ENCODE measurements at places on chromosomes 11 and 22.

GRCh38 chr11:117039900-117040299 lies 58.3 kb downstream of the SIK3 start:
- DNase-seq: peak; percentile 20

DNA sequence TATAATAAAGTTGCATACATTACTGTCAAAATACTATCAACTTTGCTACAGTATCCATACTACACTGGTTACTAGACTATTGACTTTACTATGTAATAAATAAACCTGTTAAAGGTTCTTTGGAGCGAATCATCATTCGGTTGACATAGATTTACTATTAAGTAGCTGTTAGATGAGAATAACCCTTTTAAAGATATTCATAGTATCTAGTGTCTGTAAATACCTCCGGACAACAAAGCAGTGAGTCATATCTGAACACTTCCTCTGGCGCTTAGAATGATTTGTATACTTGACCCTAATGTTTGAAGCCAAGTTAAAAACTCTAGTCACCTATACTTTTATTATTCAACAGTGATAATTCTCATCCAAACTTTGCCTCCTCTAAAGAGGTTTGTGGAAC lies 84.7 kb downstream of the MSANTD4 start:
- DNase-seq: no peak

DNA sequence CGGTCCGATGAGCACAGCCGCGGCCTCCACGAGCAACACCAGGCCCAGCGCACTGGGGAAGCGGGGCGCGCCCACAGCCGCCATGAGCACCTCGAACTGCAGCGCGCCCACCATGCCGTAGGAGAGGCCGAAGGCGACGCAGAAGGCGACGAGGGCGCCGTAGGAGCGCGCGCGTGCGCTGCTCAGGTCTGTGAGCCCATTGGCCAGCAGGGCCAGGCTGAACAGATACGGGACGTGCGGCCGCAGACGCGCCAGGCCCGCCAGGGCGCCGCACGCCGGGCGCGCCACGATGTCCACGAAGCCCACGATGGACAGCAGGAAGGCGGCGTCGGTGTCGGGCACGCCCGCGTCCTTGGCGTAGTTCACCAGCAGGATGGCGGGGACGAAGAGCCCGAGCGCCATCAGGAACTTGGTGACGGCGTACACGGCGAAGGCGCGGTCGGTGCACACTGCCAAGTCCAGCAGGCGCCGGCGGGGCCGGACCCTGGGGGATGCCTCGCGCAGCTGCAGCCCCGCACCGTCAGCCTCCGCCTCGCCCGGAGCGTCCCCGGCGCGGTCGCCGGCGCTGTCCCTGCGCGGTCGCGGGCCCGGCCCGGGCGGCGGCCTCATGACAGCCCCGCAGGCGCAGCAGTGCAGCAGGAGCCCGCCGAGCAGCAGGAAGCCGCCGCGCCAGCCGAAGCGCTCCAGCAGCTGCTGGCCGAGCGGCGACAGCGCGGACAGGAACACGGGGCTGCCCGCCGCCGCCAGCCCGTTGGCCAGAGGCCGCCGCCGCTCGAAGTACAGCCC lies 2.9 kb downstream of the SLC16A8 start:
- no peak for DNase-seq

- DNase-seq: no peak
Observed at GRCh38 chr11:74476536-74476935, 9.2 kb upstream of the KCNE3 start.

GRCh38 chr22:46867106-46867505 lies 104.7 kb downstream of the TBC1D22A start:
- no peak for DNase-seq

- no peak for DNase-seq
Observed at GRCh38 chr22:48250286-48250895, 1487.9 kb downstream of the TBC1D22A start.
